Adipocyte (in vitro differentiated cells): ENCODE measurements at places on chromosomes 16 and 17.

DNA sequence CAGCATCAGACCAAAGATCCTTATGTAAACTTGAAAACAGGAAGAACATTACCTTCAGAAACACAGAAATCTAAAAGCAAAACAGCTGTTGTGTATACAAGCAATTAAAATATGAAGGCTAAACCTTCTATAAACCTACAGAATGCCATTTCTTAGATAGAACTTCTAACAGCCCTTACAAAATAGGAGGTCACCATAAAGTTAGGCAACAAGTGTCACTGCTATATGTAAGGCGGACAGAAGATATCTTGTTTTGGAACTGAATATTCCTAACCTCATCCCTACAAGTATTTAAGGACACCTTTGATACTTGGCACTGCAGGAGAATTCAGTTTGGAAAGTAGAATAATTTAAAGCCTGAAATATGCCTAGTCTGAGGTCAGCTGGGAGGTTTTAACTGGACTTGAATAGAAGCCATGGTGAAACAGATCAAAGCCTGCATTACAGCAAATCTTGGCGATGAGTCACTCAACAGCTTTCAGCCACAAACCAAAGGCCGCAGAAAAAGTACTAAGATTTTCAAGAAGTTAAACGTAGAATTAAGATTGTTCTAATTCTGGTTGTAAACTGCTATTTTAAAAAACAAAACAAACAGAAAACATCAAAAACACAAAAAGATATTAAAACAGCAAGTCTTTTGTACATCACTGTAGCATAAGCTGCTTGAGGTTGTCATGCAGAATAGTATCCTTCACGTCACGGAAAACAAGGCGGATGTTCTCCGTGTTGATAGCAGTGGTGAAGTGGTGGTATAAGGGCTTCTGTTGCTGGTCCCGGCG, 42.7 kb downstream of the GNA13 start:
- DNase-seq: peak; percentile 90

GRCh38 chr17:66522591-66523272, 220.3 kb downstream of the PRKCA start:
- DNase-seq: peak; percentile 41

- no peak for DNase-seq
Observed at GRCh38 chr16:68005211-68005610, 5.9 kb upstream of the DPEP2 start.

- DNase-seq: peak; percentile 94
Observed at GRCh38 chr17:67518876-67519275, 141.8 kb downstream of the PITPNC1 start.

- no peak for DNase-seq
Observed at GRCh38 chr17:17305281-17305801, 2.2 kb downstream of the NT5M start.

- DNase-seq: no peak
Observed at GRCh38 chr17:49633250-49633649, 44.6 kb downstream of the SPOP start.

DNA sequence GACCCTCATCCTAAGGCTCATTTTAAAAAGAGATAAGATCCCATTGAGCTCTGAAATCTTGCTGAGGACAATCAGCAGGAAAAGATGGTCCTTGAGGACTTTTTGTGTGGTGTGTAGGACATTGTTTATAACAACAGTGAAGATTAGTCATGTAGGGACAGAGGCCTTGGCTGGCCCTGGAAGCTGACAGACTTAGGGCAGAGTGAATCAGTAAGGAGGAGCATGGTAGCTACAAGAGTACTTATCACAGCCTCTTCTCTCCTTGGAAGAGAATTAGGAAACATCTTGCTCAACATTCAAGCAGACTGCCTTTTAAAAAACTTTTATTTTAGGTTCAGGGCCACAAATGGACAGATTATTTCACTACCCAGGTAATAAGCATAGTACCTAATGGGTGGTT, 665.9 kb upstream of the SALL1 start:
- DNase-seq: peak; percentile 4

GRCh38 chr17:76485569-76485968, 15.7 kb downstream of the RHBDF2 start:
- no peak for DNase-seq

GRCh38 chr17:38919316-38920078, 5.9 kb upstream of the LASP1NB start:
- DNase-seq: no peak

GRCh38 chr17:33688771-33689170, 395.7 kb upstream of the ASIC2 start:
- no peak for DNase-seq

DNA sequence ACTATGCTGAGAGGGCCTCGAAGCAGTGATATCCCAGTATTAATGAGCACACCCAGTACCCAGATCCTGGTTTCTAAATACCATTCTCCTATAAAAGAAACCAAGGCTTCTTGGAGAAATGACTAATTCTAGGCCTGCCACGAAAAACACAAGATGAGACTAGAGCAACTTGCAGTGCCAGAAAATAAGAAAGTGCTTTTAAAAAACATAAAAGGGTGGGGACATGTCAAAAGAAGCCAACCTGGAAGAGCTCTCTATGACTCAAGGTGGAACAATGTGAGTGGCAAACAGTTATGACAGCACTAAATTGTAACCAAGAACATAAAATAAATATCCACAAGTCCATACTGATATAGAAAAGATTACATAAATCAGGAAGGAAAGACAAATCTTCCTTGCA, 153.2 kb upstream of the KCNJ18 start:
- peak; percentile 5 for DNase-seq

- no peak for DNase-seq
Observed at GRCh38 chr17:69711541-69711940, 297.0 kb downstream of the MAP2K6 start.

- DNase-seq: peak; percentile 66
Observed at GRCh38 chr16:54171626-54172537, 114.7 kb downstream of the IRX3 start.

DNA sequence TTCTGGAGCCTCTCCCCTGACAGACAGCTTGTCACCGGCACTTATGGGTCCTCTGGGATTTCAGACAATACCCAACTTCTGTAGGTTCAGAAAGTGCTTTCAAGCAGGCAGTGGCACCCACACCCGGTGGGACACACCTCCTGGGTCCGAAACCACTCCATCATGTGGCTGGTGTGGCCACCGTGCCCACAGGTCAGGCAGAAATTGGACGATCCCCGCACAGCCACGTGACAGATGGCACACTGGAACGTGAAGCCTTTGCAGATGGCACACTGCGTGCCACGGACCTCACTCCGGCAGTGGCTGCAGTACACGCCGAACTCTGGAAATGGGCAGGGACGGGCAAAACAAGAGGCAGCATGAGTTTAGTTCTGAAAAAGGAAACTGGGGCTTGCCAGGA, 99.5 kb upstream of the FA2H start:
- DNase-seq: no peak

DNA sequence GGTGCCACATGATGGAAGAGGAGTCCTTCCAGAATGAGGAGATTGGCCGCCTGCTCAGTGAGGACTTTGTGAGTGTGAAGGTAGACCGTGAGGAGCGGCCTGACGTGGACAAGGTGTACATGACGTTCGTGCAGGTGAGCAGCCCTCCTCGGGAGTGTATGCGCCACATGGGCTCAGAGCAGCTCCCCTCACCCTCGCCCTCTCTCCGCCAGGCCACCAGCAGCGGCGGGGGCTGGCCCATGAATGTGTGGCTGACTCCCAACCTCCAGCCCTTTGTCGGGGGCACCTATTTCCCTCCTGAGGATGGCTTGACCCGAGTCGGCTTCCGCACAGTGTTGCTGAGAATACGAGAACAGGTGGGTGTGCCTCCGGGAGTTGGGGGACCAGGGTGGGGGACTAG, 1.9 kb downstream of the SPATA20 start:
- DNase-seq: no peak

- peak; percentile 61 for DNase-seq
Observed at GRCh38 chr16:715477-716199, 720 bp downstream of the METRN start.

GRCh38 chr16:35492225-35492624, 2032.8 kb downstream of the TP53TG3F start:
- no peak for DNase-seq

- no peak for DNase-seq
Observed at GRCh38 chr16:88591577-88592021, 21.4 kb downstream of the ZC3H18 start.

DNA sequence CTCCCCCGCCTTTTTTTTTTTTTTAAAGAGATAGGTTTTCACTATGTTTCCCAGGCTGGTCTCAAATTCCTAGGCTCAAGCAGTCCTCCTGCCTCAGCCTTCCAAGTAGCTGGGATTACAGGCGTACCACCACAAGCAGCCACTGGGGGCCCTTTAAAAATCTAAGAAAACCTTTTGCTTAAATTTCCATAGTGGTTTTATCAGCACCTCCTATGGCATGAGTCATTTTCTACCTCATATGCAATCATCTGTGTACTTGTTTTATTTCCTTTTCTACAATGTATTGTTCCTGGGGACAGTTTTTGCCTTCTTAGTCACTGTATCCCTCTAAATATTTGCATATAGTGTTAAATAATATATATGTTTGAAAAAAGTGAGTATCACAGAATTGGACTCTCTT, 29.2 kb downstream of the GNA13 start:
- DNase-seq: peak; percentile 61

GRCh38 chr17:56796536-56796935, 37.2 kb downstream of the C17orf67 start:
- DNase-seq: no peak

DNA sequence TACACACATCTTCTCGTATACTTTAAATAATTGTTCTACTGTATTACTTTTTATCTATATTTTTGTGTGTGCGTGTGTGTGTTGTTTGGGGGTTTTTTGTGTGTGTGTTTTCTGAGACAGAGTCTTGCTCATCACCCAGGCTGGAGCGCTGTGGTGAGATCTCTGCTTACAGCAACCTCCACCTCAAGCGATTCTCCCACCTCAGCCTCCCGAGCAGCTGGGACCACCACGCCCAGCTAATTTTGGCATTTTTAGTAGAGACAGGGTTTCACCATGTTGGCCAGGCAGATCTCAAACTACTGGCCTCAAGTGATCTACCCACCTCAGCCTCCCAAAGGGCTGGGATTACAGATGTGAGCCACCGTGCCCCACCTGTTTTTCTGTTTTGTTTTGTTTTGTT, 1.5 kb upstream of the CMTM4 start:
- DNase-seq: no peak

DNA sequence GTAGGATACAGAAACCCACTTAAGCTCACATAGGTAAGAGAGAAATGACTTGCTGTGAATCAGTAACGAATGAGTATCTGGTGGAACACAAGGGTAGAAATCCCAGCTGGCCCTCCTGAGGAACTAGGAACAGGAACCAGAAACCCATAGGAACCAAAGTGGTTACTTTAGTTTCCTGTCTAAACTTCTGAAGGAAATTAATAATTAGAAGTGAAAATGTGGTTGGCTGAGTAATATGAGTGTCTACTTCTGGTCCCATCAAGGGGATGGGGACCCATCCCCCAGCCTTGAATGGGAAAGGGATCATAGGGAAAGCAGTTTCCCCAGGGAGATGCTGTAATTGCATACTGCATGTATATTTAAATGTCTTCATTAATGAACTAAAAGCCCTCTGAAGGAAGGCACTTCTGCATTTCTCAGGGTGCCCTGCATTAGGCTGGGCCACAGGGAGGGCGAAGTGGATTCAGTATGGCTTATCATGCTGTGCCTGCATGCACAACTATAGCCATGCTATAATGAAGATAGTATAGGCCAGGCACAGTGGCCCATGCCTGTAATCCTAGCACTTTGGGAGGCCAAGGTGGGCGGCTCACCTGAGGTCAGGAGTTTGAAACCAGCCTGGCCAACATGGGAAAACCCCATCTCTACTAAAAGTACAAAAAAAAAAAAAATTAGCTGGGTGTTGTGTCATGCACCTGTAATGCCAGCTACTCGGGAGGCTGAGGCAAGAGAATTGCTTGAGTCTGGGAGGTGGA, 45.6 kb downstream of the CYB5B start:
- no peak for DNase-seq

DNA sequence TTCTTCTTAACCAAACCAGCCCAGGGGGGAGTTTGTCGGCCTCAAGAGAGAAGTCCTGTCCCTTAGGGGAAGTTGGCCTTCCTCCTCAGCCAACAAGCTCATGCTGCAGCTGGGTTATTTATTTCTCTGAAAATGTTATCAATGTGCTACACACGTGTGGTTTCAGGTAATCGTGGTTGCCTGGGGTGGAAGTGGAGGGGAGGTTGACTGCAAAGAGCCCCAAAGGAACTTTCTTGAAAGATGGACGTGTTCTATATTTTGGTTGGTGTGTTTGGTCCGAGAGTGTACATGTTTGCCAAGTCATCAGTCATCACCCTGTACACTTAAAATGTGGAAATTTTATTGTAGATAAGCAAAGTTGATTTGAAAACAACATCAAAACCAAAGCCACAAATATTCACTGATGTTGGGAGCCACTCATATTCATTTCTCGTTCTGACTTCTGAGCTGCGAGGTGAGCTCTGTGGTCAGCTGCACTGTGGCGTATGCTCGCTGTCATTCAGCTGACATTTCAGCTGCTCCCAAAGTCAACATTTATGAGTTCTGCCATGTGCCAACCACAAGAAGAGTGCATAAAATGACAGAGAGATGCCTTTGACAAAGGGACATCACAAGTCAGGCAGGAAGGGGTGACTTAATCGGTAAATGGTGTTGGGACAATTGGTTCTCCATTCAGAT, 26.5 kb upstream of the ADGRG1 start:
- DNase-seq: no peak

GRCh38 chr16:55302635-55303034, 21.4 kb upstream of the IRX6 start:
- no peak for DNase-seq
